ENCODE measurements at places on chromosomes 7 and 10. TPM values are rescaled to one million over a fixed set of nuclear protein-coding genes. Genes with fewer than 3 reads are reported as not detected.

GRCh38 chr10:7046615-7047014, 364.2 kb downstream of the SFMBT2 start:
- H3K4me1 ChIP-seq: peaks cover 36% of the 10 kb centered on the region
- H3K27me3 ChIP-seq: peaks cover 2% of the 10 kb centered on the region
- peaks cover 22% of the 10 kb centered on the region for H3K36me3 ChIP-seq
- H3K27ac ChIP-seq: peak overlapping the region; percentile 82
- H3K4me3 ChIP-seq: no peak overlapping the region

The CFAP43 gene
- 0.18 TPM for total RNA-seq

The ANKRD30A gene
- not detected for total RNA-seq

DNA sequence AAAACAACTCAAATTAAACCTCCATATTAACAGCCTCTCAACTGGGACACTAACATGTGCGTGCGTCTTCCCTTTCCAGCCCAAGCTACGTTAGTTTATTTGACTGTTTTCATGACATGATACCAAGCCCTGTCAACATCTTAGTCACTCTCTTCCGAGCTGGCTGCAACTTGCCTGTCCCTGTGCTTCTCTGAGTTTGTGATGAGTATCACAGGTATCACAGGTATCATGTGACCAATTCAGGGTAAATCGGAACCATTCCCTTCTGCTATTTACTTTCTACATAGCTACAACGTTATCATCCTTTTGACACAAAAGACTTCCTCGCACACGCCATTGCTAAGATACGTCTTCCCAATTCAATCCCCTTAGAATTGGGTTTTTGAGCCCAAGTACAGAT, 70.2 kb downstream of the CAV1 start:
- H3K27ac ChIP-seq: no peak overlapping the region
- no peak overlapping the region for H3K4me3 ChIP-seq
- DNase-seq: no peak

Data from activated CD8-positive, alpha-beta T cell treated with anti-CD3 and anti-CD28 coated beads, Interleukin-2, amount 10 ng/mL, durations not matched to agents 7 days and 5 days (primary cell).